Thoracic aorta (tissue), 2 donors: ENCODE measurements at places on chromosomes 12 and 14. TPM values are rescaled to one million over a fixed set of nuclear protein-coding genes. Genes with fewer than 3 reads are reported as not detected.
A peak's percentile ranks its signal among the peaks of the same experiment; 100 is the strongest.

- no peak overlapping the region for H3K4me3 ChIP-seq
- H3K27ac ChIP-seq: no peak overlapping the region
- peaks cover 3% of the 10 kb centered on the region for H3K4me1 ChIP-seq
- no peaks in the 10 kb centered on the region for H3K27me3 ChIP-seq
These were observed 184.6 kb upstream of the EGLN3 start for GRCh38 chr14:34135492-34135891.

DNA sequence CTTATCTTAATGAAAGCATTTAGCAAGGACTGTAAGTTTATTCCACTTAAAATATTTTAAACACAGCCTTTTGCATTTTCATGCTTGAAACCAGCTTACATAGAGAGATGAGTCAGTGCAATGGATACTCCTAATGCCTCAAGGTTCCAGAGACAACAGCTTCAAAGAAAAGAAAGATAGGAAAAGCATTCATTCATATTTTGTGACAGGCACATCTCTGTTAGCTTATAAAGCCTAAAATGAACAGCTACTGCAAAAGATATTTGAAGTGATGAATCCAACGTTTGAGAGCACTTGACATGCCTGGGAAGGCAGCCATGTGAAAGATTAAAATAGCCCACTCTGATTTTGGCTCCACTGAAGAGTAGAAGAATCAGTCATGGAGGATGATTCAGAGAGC, 814.5 kb downstream of the RPS29 start:
- H3K27me3 ChIP-seq: no peaks in the 10 kb centered on the region
- H3K4me3 ChIP-seq: no peak overlapping the region
- no peak overlapping the region for H3K27ac ChIP-seq
- H3K4me1 ChIP-seq: no peaks in the 10 kb centered on the region

- H3K27ac ChIP-seq: no peak overlapping the region
- H3K4me3 ChIP-seq: no peak overlapping the region
- DNase-seq: no peak
- H3K4me1 ChIP-seq: no peaks in the 10 kb centered on the region
- no peaks in the 10 kb centered on the region for H3K36me3 ChIP-seq
- no peaks in the 10 kb centered on the region for H3K27me3 ChIP-seq
These were observed 285.0 kb upstream of the ATP2B1 start for GRCh38 chr12:89993632-89994031.

DNA sequence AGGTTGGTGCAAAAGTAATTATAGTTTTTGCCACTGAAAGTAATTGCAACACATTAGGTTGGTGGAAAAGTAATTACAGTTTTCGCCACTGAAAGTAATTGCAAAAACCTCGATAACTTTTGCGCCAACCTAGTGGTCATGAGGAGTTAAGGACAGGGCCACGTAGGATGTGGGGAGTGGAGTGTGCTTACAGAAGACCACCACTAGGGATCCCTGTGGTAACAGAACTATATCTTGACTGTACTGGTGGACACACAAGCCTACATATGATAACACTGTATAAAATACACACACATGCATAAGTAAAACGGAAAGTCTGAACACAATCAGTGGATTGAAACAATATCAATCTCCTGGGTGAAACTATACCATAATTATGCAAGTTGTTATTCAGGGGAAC, 187.4 kb upstream of the ABCD2 start:
- H3K4me3 ChIP-seq: no peak overlapping the region
- H3K4me1 ChIP-seq: no peaks in the 10 kb centered on the region
- no peaks in the 10 kb centered on the region for H3K27me3 ChIP-seq
- DNase-seq: no peak
- no peak overlapping the region for H3K27ac ChIP-seq
- no peaks in the 10 kb centered on the region for H3K36me3 ChIP-seq

- H3K27ac ChIP-seq: no peak overlapping the region
- DNase-seq: no peak
- no peaks in the 10 kb centered on the region for H3K4me1 ChIP-seq
- no peak overlapping the region for H3K4me3 ChIP-seq
- H3K36me3 ChIP-seq: no peaks in the 10 kb centered on the region
These were observed 63.1 kb downstream of the B4GALNT3 start for GRCh38 chr12:522692-523378.

- H3K4me3 ChIP-seq: no peak overlapping the region
- peaks cover 6% of the 10 kb centered on the region for H3K36me3 ChIP-seq
- DNase-seq: no peak
- H3K4me1 ChIP-seq: peaks cover 34% of the 10 kb centered on the region
- no peaks in the 10 kb centered on the region for H3K27me3 ChIP-seq
- H3K27ac ChIP-seq: no peak overlapping the region
These were observed 87.8 kb downstream of the RIC8B start for GRCh38 chr12:106861984-106862916.

GRCh38 chr12:104890476-104891096, 67.5 kb downstream of the SLC41A2 start:
- H3K36me3 ChIP-seq: no peaks in the 10 kb centered on the region
- DNase-seq: no peak
- H3K4me1 ChIP-seq: peaks cover 12% of the 10 kb centered on the region
- H3K4me3 ChIP-seq: no peak overlapping the region
- no peak overlapping the region for H3K27ac ChIP-seq

DNA sequence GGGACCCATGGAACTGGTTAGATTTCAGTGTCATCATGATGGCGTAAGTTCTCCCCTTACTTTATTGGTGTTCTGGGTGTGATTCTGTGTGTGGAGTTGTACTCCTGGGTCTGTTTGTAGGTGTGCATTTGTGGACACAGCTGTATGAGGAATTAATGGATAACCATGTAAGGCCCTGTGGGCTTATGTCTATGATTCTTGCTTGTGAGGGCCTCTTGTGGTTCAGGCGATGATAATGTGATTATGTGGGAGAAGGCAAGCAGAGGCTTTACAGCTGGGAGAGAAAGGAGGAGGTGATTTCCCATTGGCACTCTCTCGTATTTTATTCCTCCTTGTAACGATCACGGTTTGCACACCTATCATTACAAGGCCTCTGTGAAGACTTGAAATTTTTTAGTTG, 96.1 kb downstream of the SCN8A start:
- H3K27ac ChIP-seq: no peak overlapping the region
- no peaks in the 10 kb centered on the region for H3K27me3 ChIP-seq
- H3K36me3 ChIP-seq: no peaks in the 10 kb centered on the region
- H3K4me1 ChIP-seq: no peaks in the 10 kb centered on the region
- no peak for DNase-seq

- H3K4me1 ChIP-seq: no peaks in the 10 kb centered on the region
- no peak overlapping the region for H3K4me3 ChIP-seq
- no peak overlapping the region for H3K27ac ChIP-seq
- H3K36me3 ChIP-seq: no peaks in the 10 kb centered on the region
These were observed 101.3 kb downstream of the FOXN3 start for GRCh38 chr14:89315493-89316470.

DNA sequence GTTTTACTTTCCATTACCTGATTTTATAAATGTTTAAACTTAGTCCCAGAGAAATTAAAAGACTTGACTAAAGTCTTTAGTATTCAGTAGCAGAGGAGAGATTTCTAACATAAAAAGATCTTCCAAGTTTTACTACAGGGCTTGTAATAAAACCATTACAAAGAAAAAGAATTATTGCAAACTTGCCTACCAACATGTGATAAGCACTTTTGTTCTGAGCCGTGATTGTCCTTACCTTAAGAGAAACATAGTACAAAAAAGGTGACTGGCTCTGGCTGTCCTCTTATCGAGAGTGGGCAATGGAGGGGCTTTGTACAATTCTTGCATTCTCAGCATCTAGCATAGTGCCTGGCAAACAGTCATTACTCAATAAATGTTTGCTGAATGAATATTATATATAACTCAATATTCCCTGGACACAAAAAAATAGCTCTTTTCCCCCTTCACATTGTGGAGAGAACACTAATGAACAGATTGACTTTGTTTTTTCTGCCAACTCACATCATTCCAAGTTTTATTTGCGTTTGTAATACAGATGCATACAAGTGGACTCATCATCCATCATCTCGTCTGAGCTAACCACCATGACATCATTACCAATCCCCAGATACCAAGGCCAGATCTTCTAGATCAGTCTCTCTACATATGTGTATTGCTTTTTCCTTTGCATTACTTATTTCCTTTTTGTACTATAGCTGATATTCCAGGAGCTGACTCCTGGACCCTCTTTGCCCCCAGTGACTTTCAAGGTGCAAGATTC, 192.8 kb upstream of the EEA1 start:
- H3K27ac ChIP-seq: no peak overlapping the region
- no peak for DNase-seq
- no peak overlapping the region for H3K4me3 ChIP-seq

DNA sequence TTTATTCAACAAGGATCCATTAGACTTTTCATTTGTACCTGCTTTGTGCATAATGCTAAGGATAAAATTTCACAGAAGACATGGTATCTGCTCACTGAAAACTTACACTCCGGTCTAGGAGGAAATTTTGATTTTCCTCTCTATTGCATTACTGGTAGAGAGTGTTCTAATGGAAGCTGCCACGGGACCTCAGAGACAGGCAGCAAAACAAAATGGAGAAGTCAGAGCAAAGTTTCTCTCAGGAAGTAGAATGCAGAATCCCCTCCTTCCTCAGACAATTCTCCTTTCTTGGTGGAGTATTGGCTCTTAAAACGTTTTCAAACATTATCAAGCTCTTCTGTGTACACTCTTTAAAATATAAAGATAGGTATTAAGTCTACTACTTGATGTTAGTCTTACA, 12.3 kb downstream of the CLEC2B start:
- no peak overlapping the region for H3K27ac ChIP-seq
- no peak for DNase-seq
- H3K4me3 ChIP-seq: no peak overlapping the region
- no peaks in the 10 kb centered on the region for H3K4me1 ChIP-seq
- H3K27me3 ChIP-seq: no peaks in the 10 kb centered on the region

GRCh38 chr12:110508071-110508586, 6.0 kb downstream of the RAD9B start:
- no peaks in the 10 kb centered on the region for H3K27me3 ChIP-seq
- no peak overlapping the region for H3K27ac ChIP-seq
- H3K4me3 ChIP-seq: no peak overlapping the region
- DNase-seq: no peak

- H3K27ac ChIP-seq: peak overlapping the region; percentile 20
- DNase-seq: no peak
- H3K4me1 ChIP-seq: peaks cover 16% of the 10 kb centered on the region
- no peak overlapping the region for H3K4me3 ChIP-seq
- no peaks in the 10 kb centered on the region for H3K36me3 ChIP-seq
These were observed 305.6 kb downstream of the RAD51B start for GRCh38 chr14:68124979-68125731.

POTEM gene
- not detected for total RNA-seq

CD4 gene
- 22.3 TPM for total RNA-seq

GPATCH2L gene
- total RNA-seq: 29.9 TPM

RFC5 gene
- total RNA-seq: 5.4 TPM

FGF23 gene
- total RNA-seq: not detected

JDP2 gene
- total RNA-seq: 100 TPM

RPL10L gene
- total RNA-seq: not detected

INHBC gene
- not detected for total RNA-seq

CRIP2 gene
- total RNA-seq: 748 TPM

OR6S1 gene
- total RNA-seq: not detected
